AG09309 (cell line): ENCODE measurements at places on chromosomes 3 and 15.

- no peak for DNase-seq
Measured at GRCh38 chr3:17125738-17126442, 241.1 kb downstream of the PLCL2 start.

- no peak for DNase-seq
Measured at GRCh38 chr15:101083336-101084045, 164.3 kb downstream of the LRRK1 start.

DNA sequence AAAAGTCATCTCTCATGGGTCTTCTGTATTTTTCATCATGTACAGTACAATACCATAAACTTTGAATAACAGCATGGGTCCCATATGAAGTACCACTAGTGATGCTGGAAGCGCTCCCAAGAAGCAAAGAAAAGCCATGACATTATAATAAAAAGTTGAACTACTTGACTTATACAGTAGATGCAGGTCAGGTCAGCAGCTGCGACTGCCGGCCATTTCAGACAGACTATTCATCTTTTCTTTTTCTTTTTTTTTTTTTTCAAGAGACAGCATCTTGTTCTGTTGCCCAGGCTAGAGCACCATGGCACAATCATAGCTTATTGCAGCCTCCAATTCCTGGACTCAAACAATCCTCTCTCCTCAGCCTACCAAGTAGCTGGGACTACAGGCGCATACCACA, 10.2 kb downstream of the RAF1 start:
- DNase-seq, result no peak

GRCh38 chr15:50820808-50821382, 55.4 kb upstream of the SPPL2A start:
- no peak for DNase-seq

GRCh38 chr15:65949491-65949890, 80.2 kb downstream of the RAB11A start:
- no peak for DNase-seq

- DNase-seq, result peak; percentile 51
Measured at GRCh38 chr15:56805466-56806147, 72.3 kb upstream of the ZNF280D start.

- DNase-seq, result no peak
Measured at GRCh38 chr3:53180305-53181023, 19.5 kb downstream of the PRKCD start.

GRCh38 chr3:188571531-188572095, 417.7 kb downstream of the LPP start:
- DNase-seq, result no peak

- no peak for DNase-seq
Measured at GRCh38 chr3:194615226-194615625, 18.0 kb downstream of the TMEM44 start.

- DNase-seq, result no peak
Measured at GRCh38 chr3:71776538-71776937, 8.4 kb downstream of the PROK2 start.

DNA sequence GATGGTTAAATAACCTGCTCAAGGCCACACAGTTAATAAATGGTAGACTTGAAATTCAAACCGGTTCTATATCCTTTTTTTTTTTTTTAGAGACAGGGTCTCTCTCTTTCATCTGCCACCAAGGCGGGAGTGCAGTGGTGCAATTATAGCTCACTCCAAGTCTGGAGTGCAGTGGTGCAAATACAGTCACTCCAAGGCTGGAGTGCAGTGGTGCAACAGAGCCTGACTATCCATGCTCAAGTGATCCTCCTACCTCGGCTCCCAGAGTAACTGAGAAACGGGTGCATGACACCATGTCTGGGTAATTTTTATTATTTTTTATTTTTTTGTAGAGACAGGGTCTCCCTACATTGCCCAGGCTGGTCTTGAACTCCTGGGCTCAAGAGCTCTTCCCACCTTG, 23.4 kb downstream of the DPP8 start:
- no peak for DNase-seq

DNA sequence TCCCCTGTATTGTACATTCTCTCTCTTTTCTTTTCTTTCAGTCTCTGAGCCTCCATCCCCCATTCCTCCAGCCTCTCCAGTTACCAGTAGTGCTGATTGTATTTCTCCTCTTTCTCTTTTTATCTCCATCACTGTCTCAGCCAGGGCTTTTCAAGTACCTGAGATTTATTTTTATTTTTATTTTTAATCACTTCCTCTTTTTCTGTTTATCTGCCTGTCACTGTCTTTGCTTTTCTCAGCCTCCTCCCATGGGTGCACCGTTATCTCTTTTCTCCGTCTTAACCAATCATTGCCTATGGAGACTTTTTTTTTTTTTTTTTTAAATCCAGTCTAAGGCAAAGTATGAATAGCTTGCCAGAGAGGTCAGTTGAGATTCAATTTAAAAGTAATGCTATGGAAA, 359.3 kb downstream of the GAP43 start:
- DNase-seq, result no peak
